Fibroblast of upper back skin (primary cell): ENCODE measurements at places on chromosomes 1 and 21.
A peak's percentile ranks its signal among the peaks of the same experiment; 100 is the strongest.

GRCh38 chr1:18246543-18246942 lies 138.9 kb downstream of the IGSF21 start:
- DNase-seq = no peak

DNA sequence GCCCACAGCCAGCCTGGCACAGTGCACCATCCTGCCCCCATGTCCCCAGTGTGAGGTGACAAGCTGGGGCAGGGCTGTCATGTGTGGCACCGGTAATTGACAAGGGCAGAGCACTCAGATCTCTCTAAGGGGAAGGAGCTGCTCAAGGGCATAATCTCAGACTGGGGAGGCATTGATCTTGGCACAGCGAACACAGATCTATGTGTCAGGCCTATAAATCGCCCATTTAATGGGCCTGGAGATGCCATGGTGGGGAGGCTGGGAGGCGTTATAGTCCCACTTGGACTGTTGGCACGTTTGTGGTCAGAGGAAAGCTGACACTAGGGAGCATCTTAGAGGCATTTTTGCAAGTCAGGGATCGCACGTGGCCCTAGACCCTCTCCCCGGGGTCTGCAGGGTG lies 594.1 kb downstream of the PTPRU start:
- no peak for DNase-seq

- DNase-seq = peak; percentile 20
These were observed 9.1 kb downstream of the LAMC2 start for GRCh38 chr1:183195142-183195574.

- DNase-seq = peak; percentile 16
These were observed 65.6 kb upstream of the PLA2G4A start for GRCh38 chr1:186763107-186763506.

- no peak for DNase-seq
These were observed 657.4 kb downstream of the AJAP1 start for GRCh38 chr1:5311634-5312292.

- no peak for DNase-seq
These were observed 78.3 kb downstream of the PGM1 start for GRCh38 chr1:63671514-63671913.

DNA sequence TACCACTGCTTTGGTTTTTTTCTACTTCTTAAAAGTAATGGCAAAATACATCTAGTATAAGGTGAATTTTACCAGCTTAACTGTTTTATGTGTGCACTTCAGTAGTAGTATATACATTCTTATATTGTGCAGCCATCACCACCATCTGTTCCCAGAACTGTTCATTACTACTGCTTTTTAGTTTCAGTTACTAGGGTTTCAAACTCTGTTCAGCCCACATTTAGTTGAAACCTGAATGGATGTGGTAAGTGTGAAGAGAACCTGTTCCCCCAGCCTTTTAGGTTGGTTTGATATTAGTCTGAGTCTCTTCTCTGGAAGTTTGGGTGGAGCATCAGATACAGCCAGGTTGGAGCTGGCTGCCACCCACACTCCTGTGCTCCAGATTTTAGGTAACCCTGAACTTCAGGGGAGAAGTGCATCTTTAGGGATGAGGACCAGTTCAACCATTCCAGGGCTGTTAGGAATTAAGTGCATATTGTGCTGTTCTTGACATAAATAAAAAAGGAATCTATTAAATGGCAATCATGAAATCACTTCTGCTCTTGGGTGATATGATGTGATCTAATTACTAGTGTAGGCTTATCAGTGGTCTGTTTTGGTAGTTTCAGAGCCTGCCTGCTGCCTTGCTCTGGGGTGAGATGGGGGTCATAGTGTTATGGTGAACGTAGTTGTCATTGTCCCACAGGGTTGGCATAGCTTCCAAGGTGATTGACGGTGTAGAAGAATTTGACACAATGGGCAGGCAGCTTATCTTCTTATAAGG lies 32.1 kb downstream of the URB2 start:
- no peak for DNase-seq

DNA sequence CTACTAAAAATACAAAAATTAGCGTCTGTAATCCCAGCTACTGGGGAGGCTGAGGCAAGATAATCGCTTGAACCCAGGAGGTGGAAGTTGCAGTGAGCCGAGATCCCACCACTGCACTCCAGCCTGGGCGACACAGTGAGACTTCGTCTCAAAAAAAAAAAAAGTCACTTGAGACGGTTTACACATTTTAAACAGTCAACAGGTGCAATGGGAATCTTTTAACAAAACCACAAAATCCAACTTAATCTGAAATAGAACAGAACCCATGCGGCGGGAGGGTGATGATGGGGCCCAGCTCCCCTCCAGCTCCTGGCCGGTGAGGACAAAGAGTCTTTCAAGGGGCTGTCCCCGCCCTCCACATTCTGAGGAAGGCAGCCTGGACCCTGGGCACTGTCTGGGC lies 48.3 kb downstream of the TP73 start:
- no peak for DNase-seq

DNA sequence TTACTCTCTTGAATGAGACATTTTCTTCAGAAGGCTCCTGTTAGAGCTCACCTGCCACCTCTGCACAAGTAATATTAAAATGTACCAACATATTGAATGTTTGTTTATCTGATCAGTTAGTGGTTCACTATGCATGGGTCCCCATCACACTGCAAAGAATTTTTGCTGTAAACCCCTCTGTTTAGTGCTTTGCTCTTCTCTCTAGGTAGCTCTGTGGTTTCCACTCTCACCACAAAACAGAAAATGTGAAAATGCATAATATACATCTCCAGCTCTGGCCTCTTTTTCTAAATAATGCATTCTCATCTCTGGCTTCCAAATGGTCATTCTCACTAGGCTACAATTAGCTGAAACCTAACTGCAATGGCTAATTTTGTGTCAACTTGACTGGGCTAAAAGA lies 176.7 kb downstream of the TRIM33 start:
- no peak for DNase-seq

GRCh38 chr1:99986656-99987225 lies 16.9 kb downstream of the SLC35A3 start:
- DNase-seq = no peak

- DNase-seq = peak; percentile 81
These were observed 480.6 kb downstream of the CAMTA1 start for GRCh38 chr1:7265771-7266371.
